Renal cortex interstitium (tissue), 15 donors: ENCODE measurements at places on chromosomes 12 and 14.

DNA sequence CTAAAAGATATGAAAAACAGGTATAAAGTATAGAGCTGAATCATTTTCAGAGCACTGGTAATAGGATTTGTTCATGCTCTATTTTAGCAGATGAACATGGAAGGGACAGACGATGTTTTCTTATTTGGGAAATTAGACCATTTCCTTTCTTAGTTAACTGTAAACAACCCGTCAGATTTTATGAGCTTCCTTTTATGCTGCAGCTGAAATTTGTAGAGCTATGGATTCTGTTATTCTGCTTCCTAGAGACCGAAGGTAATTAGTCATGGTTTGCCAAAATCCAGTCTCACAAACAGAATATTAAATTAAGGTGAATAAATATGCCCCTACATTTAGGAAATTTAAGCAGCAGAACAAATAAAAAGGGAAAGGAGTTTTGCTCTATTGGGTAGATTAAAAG, 180.2 kb upstream of the SYT1 start:
- peak; percentile 0 for DNase-seq

GRCh38 chr14:95477411-95478269, 38.8 kb downstream of the SYNE3 start:
- DNase-seq: no peak

- no peak for DNase-seq
Observed at GRCh38 chr12:2756756-2757155, 38.0 kb upstream of the FKBP4 start.

GRCh38 chr12:9039397-9039977, 50.1 kb downstream of the KLRG1 start:
- DNase-seq: peak; percentile 20

DNA sequence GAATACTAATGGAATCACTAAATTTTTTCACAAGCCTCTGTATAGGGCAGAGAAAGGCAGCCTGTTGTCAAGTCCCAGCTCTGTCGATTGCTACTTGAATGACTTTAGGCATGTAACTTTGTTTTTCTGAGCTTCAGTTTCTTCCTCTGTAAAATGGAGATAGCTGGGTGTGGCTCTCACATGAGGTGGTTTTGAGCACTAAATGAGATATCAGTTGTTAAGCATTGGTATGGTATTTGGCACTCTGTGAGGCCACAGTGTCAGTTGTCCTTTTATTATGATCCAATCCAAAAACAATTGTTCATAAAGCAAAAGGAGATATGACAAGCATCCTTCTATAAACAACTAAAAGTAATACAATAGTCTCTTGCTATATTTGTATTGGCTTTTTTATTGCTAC, 120.6 kb downstream of the DUSP6 start:
- DNase-seq: no peak

- DNase-seq: no peak
Observed at GRCh38 chr14:51554339-51554920, 97.3 kb upstream of the FRMD6 start.

DNA sequence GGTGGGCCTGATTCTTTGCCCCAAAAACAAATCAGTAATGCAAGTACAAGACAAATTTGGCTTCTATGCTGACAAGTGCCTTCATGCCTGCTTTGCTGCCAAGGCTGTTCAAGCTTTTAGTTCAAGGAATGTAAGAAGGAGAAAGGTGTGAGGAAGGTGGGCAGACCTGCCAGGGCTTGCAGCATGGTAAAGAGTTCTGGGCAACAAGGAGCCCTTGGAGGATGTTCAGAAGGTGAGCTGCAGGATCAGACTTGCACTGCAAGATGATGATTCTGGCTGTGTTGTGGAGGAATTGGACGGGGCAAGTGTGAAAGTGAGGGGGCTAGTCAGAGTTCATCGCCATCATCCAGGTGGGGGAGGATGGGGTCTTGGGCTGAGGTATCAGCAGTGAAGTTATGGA, 167.9 kb downstream of the NUAK1 start:
- no peak for DNase-seq

DNA sequence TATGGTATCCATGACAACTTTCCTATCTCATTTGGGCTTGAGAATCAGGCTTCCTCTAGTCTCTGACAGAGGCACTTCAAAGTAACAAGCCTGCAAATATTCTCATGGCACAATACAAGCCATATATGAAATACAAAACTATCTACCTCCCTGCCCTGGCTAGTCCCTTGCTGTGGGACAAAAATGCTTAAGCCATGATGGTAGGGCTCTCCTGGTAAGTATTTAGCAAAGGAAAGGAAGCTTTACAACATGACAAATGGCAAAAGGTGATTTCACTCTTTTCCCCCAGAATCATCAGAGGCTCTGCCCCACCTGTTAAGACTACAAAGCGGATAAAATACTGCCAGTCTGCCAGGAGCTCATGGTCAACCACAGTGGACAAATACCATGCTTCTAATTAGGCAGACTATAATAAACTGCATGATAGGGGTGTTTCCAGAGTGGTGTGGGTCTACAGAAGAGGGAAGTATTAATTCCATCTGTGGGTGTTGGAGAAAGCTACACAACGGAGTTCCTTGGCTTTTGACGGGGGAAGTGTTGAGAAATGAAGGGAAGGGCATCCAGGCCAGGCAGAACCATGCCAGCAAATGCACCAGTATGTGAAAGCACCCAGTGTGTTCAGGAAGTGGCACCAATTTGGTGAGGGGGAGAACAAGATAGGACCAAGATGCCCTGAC, 92.9 kb downstream of the SPTSSA start:
- no peak for DNase-seq

- peak; percentile 16 for DNase-seq
Observed at GRCh38 chr14:89767861-89768268, 186.7 kb downstream of the EFCAB11 start.

- peak; percentile 54 for DNase-seq
Observed at GRCh38 chr12:117408161-117408791, 46.9 kb upstream of the NOS1 start.

GRCh38 chr12:15563663-15564062, 225.5 kb downstream of the EPS8 start:
- DNase-seq: no peak

GRCh38 chr12:131363393-131363792, 347.5 kb upstream of the SFSWAP start:
- DNase-seq: no peak

DNA sequence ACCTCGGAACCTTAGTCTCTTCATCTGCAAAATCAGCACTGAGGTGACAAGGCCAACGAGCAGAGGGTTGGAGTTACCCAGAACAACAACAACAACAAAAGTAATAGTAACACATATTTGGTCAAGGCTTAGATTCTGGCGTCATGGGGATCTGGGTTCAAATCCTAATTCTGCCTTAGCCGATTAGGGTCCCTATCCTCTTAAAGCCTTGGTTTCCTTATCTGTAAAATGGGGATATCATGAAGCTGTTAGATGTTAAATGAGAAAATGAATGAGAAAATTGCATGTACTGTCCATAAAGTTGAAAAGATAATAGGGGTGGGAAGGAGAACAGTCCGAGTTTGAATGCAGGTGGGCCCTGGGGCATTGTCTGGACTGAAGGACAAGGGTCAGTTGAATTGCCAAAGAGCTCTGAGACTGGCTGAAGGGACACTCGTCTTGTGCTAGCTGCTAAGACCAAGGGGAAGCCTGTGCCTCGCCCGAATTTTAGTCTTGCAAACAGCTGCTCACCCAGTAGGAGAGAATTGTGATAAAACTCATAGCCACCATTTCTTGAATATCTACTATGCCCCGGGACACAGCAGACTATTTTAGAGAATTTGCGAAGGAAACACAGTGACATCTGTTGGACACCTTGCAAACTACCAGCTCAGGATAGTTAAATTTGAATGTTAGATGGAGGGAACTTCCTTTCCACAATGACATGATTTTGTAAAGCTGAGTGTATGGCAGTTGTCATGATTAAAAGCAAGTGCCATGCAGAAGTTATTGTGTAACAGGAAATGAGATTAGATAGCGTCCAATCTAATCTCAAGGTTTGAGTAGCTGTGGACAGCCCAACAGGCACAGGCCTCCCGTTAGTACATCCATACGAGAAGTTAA, 6.8 kb upstream of the HNF1A start:
- DNase-seq: no peak

DNA sequence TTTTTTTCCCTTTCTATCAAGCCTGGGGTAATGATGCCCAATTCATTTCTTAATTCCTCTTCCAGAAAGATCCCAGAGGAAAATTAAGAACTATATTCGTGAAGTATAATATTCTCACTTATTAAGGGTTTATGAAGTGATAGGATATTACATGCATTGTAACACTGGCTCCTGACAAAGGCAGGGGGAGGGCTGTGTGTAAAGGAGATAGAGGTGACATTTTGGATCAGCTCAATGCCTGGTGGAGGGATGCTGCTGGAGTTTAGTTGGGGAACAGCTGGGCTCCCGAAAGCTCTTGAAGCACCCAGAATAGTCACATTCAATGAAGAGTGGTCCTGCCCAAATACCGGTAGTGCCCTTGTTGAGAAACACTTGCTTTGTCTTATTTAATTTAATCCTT, 774 bp downstream of the SERPINA11 start:
- DNase-seq: no peak

DNA sequence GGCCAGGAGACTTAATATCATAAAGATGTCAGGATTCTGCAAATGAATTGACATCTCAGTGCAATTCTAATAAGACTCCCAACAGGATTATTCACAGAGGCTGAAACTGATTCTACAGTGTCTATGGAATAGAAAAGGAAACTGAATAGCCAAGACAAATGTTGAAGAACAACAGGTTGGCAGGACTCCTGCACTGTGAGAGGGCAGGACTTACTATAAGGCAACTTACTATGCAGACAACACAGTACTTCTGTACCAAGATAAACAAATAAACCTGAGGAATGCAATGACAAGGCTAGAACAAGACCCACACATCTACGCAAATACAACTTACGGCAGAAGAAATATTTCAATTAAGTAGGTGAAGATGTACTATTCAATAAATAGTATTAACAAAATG, 132.2 kb upstream of the FKBP4 start:
- no peak for DNase-seq

DNA sequence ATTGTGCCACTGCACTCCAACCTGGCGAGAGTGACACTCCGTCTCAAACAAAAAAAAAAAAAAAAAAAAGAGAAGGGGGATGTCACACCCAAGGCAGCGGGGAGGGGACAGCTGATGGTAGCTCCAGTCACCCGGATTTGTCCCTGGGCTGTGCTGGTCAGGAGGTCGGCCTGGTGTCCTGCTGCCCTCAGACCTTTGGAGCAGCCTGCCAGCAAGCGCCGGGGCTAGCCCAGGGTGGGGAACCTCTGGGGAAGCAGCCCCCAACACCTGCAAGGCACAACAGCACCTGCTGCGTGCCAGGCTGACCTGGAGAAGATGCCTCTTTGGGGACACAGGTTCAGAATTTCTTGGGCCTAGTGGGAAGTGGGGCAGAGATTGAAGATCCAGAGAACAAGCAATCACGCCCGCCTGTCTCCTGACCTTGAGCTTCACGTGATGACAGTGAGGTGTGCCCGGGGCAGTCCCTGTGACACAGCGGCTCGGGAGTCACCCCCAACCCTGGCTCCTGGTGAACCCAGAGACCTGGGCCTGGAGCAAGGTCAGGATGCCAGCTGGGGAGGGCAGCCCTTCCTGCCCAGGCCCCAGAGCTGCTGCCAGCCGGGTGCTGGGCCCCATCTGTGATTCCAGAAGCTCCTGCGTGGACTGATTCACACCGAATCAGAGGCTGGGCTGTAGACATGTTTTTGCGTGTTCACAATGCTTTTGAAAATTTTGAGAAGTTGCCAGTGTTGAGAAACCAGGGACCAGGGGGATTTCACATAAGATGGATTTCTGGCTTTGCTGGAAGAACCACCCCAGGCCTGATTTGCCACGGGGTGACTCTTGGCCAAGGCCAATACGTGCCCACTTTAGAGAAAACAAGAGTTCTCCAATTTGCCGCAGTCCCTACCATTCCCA, 66.4 kb downstream of the RFLNA start:
- no peak for DNase-seq

DNA sequence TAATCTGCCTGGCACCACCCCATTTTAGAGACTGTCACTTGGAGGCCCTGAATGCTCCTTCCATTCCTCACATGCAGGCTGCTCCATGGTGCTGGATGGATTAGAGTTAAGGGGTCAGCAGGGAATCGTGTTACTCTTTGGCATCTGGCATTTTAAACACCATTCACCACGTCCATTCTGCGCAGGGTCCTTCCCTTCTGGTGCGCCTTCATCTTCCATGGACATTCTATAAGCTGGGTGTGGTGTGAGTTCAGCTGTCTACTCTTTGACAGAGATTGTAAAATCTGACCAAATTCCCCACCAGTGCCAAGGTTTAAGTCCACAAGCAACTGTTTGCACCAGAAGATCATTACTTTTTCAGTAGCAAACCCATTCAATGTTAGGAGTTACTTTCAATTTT, 47.8 kb downstream of the GIT2 start:
- no peak for DNase-seq

DNA sequence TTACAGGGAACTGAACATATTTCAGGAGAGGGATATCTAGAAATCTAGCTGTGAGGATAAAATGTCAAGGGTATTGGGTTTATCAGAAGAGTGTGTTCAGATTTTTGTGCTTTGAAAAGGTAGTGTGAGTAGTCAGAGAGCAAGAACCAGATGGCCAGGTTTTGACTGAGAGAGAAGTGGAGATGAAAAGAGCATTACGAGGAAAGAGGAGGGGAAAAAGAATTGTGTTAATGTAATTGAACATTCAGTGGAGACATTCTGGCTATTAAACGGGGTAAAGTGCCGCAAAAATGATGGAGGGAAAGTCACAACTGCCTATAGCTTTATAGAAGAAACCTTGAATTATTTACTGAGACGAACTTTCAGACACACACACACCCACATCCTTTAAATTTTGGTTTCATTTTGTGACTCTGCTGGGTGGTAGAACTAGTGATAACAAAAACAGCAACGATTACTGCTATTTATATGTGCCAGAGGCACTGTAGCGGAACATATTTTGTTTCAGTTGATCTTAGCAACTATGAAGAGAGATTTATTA, 213.6 kb downstream of the ERC1 start:
- DNase-seq: no peak

- no peak for DNase-seq
Observed at GRCh38 chr12:67786086-67786485, 137.5 kb downstream of the DYRK2 start.

DNA sequence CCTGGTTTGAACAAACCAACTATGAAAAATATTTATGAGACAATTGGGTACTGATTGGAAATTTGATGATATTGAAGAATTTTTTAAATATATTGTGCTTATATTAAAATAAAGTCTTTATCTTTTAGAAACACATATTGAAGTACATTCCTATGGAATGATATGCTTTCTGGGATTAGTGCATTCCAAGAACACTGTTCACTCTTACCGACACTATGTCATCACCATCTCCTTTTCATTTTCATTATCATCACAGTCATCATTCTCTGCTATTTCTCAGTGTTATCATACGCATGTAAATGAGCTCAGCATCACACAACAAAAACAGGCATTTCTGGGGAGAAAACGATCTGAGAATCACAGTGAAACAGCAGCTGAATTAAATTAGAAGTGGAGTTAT, 513.3 kb upstream of the CCDC196 start:
- DNase-seq: no peak

- DNase-seq: no peak
Observed at GRCh38 chr12:31966558-31967205, 7.5 kb downstream of the RESF1 start.

- no peak for DNase-seq
Observed at GRCh38 chr14:104876251-104876699, 11.2 kb downstream of the CEP170B start.
